ENCODE measurements at places on chromosomes 2 and 18.

- DNase-seq: no peak
Observed at GRCh38 chr2:141959016-141959415, 171.8 kb downstream of the LRP1B start.

DNA sequence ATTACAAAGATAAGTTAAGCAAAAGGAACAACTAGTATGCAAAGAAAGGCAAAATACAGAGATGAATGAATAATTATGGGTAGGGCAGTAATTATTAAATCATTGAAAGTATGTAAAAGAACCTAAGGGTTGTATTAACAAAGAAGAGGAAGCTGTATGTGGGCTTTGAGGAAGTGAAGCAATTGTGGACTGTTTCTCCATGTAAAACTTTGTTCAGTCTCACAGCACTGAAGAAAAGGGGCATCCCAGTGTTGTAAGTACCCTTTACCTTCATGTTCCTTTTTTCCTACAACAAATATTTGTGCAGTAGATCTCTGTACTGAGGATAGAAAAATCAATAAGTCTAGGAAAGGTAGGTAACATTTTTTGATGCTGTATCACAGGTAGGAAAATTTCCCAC lies 388.7 kb upstream of the NRP2 start:
- DNase-seq: no peak

DNA sequence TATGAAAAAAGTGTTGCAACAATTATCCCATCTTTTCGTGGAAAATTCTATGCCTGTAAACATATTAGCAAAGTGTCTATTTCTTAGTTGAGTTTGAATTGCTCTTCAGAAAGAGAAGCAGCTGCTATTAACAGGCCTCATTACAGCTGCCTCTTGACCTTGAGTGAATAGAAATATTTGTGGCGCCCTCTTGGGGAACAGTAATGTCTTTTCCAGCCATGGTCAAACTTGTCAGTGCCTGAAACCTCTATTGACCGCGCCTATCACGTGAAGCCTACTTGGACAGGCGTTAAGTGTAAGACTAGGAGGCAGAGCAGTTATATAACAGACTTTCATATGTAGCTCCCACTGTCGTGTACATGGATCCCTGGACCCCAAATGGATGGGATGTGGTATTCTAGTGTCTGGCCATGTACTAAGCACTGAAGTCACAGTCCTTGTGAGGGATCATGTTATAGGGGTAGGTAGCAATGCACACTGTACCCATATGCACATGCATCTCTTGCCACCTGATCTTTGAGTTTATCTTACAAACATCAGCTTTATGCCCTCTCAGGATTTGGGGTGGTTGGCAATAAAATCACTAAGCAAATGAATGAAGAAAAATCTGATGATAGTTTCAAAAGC lies 245.0 kb downstream of the PTGR3 start:
- DNase-seq: no peak

GRCh38 chr2:159798376-159798725 lies 343 bp upstream of the CD302 start:
- no peak for DNase-seq

DNA sequence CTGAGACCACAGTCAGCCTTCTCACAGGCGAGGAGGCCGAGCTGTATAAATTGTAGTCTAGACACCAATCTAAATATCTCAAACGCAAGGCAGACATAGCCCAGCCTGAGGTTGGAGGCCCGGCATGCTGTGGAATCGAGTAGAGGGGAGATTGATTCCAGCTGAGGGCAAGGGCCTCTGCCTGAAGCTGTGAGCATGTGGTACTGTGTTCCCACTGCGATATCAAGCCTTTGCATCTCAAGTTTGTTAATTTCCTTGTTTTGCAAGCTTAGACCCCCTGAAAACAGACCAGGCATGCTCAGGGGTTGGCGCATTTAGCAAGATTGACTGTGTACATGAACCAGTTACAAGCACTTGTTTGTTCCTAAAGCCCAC lies 65.1 kb upstream of the FOSL2 start:
- DNase-seq: no peak

DNA sequence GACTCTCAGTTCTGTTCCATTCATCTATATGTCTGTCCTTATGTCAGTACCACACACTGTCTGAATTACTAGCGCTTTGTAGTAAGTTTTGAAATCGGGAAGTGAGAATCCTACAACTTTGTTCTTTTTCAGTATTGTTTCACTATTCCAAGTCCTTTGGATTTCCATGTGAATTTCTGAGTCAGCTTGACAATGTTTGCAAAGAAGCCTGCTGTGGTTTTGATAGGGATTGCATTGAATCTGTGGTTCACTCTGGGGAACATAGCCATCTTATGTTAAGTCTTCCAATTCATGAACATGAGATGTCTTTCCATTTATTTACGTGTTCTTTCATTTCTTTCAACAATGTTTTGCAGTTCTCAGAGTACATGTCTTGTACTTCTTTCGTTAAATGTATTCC lies 15.0 kb downstream of the SLC3A1 start:
- no peak for DNase-seq

GRCh38 chr2:227029426-227030105 lies 134.4 kb downstream of the COL4A4 start:
- DNase-seq: no peak
